Activated CD4-positive, CD25-positive, alpha-beta regulatory T cell treated with anti-CD3 and anti-CD28 coated beads, Interleukin-2, amount 50 U/mL, for 16 hours (primary cell): ENCODE measurements at places on chromosomes 3 and 15.

DNA sequence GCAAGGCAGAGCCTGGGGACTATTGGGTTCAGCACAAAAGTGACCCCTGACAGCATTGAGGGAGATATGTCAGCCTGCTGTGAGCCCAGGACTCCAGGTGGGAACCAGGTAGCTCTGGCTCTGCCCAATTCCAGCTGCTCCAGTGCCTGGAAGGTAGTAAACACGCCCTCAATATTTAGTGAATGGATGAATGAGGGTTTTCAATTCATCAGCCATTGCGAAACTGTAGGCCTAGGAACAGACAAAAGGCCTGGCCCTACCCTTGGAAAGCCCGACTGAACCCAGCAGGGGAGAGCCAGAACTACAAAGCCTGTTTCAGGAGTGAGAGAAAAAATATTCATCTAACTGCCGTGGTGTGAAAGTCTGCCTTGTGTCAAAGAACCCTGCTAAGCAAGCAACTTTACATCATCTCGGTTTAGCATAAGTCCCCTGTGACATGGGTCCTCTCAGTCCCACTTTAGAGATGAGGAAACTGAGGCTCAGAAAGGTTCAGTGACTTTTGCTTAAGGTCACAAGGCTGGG lies 8.1 kb upstream of the CSK start:
- no peak for DNase-seq

GRCh38 chr3:14857506-14857905 lies 38.7 kb downstream of the FGD5 start:
- no peak for DNase-seq

GRCh38 chr3:122572940-122573412 lies 4.5 kb upstream of the PARP15 start:
- no peak for DNase-seq

DNA sequence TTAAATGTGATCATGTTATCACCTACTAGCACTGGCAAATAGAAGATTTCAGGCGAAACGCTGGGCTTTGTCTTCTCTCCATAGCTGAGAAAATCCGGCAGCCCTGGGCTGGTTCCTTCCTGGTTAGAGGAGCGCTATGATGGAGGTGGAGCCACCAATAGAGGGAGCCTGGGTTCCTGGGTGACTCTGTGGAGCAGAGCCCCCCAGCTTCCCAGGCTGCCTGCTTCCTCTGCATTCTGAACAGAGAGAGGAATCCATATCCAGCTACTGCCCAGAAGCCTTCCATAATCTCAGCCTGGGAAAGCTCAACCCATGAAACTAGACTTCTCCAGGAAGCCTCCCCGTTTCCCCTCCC lies 32.6 kb upstream of the IQSEC1 start:
- DNase-seq: no peak

- no peak for DNase-seq
These were observed 29.4 kb downstream of the NR2F2 start for GRCh38 chr15:96359616-96360521.

DNA sequence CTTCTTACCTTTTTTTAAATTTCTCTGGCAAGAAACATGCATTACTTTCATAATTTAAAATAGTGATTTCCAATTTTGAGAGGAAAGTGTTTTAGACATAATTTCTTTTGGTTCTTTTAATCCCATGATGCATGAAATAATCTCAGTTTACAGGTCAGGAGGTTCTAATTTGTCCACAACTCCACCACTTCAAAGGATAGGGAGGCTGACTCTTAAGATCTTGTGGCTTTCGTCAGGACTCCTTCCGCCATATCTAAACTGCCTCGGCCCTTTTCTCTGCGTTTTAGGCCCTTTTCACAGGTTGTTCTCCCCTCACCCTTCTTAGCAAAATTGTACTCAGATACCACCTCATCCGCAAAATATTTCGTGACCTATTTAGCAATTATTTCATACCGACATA lies 8.0 kb downstream of the DYNC1LI1 start:
- DNase-seq: no peak

DNA sequence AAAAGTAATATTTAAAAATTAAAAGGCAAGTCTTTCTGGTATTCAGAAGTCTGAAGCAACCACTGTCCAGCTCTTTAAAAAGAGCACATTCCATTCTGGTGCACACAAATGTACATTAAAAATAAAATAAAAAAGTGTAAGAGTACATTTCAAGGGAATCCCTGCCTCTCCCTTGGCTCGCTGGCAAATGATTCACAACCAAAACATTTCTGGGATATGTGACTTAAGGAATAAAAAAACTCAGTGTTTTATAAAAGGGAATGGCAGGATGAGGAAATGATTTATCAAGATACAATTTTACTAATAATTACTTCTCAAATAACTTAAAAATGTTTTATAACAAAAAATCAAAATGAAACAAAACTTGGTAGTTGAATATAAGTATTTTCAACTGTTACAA lies 23.8 kb upstream of the ANXA2 start:
- DNase-seq: no peak

GRCh38 chr3:37489355-37489754 lies 315.0 kb upstream of the LRRFIP2 start:
- DNase-seq: no peak

- no peak for DNase-seq
These were observed 177.6 kb downstream of the GHSR start for GRCh38 chr3:172270557-172271166.

- no peak for DNase-seq
These were observed 175.5 kb downstream of the CFAP20DC start for GRCh38 chr3:58874248-58874741.

DNA sequence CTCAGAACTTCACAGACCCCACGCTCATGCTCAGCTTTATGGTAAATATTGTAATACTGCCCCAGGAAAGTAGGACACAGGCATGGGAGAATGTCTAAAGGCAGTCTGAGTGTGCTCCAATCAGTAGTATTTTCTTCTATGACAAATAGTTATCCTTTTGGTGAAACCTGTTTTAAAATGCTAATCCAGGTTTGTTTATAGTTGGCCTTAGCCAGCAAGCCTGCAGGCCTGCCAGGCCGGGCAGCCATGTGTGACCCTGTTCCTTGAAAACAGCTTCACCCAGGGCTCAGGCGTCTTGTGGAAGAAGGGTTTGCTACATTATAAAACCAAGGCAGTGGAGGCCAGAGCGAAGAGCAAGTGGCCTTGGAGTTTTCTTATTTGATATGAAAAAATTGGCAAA lies 104.7 kb downstream of the SEMA6D start:
- no peak for DNase-seq

DNA sequence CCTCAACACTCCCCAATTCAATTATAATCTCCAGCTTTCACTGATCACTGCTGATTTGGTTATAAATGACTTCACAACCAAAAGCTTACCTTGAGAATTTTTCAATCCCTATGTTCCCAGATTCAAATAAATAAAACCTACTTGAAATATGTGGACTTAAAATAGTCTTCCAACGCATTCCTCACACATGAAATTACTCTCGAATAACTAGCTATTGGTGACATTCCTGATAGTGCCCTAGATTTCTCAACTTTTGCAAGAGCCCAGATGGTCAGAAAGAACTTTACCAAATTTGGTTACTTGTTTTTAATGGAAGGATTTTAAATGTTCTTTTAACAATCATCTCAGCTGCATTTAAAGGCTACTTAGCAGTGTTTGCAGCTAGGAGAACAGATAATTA lies 605.5 kb downstream of the FHIT start:
- DNase-seq: no peak

- DNase-seq: no peak
These were observed 309.7 kb upstream of the TPRG1 start for GRCh38 chr3:188861842-188862744.

DNA sequence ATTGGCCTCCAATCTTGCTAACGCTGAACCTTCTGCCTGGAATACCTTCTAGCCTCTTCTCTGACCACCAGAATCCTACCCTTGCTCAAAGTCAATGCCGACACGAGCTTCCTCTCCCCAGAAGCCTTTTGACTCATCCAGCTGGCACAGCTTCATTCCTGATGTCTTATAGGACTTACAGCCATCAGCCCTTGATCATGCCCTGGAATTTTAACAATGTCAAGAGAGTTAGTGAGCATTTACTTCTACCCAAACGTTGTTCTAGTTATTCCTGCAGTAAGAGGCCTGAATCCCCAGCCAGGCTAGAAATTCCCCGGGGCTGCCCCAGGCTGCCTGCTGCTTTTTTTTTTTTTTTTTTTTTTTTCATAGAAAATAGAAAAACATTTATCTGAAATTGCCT lies 3.9 kb downstream of the CYP1A2 start:
- DNase-seq: no peak

- no peak for DNase-seq
These were observed 99.1 kb downstream of the DNASE1L3 start for GRCh38 chr3:58111513-58112184.

- no peak for DNase-seq
These were observed 506.8 kb downstream of the EDEM1 start for GRCh38 chr3:5694266-5694665.

GRCh38 chr3:58965865-58966264 lies 84.0 kb downstream of the CFAP20DC start:
- DNase-seq: no peak

DNA sequence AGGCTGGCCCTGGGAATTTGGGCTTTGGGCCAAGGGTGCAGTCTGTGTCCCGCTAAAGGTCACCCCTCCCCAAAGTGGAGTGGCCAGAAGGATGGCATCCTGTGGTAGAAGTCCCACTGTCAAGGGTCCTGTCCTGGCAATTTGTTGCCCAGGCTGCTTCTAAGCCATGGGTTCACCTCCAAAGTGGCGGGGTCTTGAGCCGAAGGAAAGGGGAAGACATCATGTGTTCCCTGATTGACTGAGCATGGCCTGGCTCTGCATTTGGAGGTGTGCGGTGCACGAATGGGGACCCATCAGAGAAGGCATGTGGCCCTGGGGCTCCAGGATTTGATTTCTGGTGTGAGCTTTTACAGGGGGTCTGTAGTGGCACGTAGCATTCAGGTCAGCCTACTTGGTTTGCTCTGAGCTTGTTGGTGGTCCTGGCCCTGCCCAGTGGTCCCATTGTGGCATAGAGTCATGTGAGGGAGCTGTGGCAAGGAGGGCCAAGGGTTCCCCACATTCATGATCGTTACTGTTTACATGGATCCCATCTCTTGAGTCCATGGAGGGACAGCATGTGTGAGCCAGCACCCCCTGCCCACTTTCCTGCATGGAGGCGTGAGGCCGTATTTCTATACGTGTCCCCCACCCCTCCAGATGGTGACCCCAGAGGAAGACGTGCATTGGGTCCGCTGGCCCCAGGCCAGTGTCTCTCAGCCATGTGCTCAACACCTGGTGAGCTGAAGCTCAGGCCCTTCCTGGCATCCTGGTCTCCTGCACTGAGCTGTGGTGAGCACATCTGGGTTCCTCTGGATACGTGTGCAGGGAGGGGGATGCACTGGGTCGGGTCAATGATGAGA lies 225.1 kb downstream of the SNRPN start:
- no peak for DNase-seq

DNA sequence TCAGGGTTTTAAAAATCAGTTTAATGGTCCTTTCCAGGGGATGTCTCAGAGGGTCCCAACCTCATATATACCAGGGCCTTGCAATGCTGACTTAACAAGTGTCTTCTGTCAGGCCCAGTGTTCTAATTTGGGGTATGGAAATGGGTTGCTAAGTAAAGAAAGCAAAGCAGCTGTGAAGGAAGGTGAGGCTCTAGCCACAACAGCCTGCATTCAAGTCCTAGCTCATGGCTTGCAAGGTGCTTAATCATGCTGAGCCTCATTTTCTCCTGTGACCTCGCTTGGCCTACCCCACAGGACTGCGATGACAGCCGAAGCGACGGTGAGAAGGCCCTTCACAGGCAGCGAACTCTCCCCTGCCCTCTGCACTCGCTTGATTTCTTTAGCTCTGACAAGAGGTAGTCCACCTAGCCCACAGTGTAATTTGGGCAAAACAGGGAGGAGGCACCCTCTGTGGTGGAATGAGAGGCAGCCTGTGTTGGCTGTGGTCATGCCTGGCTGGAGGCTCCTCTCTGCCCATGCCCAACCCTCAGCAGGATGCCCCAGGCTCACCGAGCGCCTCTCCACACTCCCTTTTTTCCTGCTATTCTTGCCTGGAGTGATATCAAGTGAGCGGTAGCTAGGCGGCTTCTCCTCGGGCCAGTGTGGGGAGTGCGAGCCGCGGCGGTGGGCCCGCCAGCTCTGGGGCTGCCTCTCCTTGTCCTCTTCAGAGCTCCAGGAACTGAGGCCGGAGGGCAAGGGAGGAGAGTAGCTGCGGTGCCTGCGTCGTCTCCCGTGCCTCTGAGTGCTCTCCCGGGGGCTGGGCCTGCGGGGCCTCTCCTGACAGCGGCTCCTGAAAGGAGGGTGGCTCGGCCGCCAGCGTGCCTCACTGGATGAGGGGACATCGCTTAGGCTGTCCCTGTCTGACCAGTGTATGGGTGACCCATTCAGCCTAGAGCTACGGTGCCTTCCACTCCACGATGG lies 29.2 kb downstream of the ILDR1 start:
- no peak for DNase-seq

- no peak for DNase-seq
These were observed 63.7 kb downstream of the ATP8B4 start for GRCh38 chr15:50055332-50055731.

GRCh38 chr3:66480666-66481065 lies 20.2 kb downstream of the LRIG1 start:
- DNase-seq: no peak

GRCh38 chr3:107213044-107213669 lies 164.1 kb upstream of the CCDC54 start:
- no peak for DNase-seq

DNA sequence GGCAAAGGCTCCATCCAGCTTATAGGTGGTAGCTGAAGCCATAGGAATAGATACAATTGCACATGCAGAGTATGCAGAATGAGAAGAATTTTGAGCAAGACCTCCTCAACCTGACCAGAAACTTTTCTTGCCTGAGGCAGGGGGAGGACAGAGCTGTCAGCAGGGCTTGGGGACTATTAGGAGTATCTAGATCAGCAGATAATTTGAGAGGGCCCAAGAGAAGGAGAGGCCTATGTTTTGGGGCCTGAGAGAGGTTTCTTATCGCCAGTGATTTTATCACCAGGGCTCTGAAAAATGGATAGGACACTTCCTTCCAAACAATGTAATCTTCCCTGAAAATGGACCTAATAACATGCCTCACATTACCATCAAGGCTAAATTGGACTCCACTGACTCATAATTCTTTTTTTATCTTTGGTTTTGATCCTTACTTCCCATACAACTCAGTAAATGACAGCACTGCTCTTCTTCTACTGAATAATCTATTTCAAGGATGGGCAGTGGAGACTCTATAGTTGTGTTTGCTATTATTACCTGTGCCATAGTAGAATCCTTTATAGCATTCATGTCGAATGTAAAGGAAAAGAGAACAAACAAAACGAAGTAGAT lies 15.8 kb upstream of the RAMAC start:
- no peak for DNase-seq

GRCh38 chr3:189316296-189317019 lies 144.7 kb downstream of the TPRG1 start:
- no peak for DNase-seq

- no peak for DNase-seq
These were observed 505.9 kb downstream of the ZIC1 start for GRCh38 chr3:147915057-147915456.

- DNase-seq: no peak
These were observed 67.8 kb upstream of the PPP2R3A start for GRCh38 chr3:135897715-135898114.

DNA sequence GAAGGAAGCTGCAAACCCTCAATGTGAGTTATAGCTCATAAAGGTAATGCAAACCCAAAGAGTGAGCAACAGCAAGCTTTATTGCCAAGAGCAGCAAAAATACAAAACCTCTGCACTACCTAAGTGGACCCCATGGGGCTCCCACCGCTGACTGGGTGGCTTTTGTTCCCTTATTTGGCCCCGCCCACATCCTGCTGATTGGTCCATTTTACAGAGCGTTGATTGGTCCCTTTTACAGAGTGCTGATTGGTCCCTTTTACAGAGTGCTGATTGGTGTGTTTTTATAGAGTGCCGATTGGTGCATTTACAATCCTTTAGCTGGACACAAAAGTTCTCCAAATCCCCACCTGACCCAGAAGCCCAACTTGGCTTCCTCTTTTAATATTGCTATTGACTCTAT lies 154.5 kb upstream of the NSMCE3 start:
- DNase-seq: no peak
